Immature natural killer cell (primary cell): ENCODE measurements at places on chromosomes 3 and 15.
A peak's percentile ranks its signal among the peaks of the same experiment; 100 is the strongest.

DNA sequence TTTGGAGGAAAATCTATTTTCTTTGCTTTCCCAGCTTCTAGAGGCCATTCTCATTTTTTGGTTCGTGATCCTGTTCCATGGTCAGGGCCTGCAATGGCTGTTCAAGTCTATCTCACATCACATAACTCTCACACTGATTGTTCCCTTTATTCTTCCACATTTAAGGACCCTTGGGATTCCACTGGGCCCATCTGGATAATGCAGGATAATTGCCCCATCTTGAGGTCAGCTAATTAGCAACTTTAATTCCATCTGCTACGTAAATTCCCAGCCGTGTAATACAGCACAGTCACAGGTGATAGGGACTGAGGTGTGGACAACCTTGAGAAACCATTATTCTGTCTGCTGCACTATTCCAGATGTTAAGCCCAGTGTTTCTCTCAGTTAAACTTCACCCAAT lies 311.6 kb upstream of the CNTN4 start:
- DNase-seq = no peak

DNA sequence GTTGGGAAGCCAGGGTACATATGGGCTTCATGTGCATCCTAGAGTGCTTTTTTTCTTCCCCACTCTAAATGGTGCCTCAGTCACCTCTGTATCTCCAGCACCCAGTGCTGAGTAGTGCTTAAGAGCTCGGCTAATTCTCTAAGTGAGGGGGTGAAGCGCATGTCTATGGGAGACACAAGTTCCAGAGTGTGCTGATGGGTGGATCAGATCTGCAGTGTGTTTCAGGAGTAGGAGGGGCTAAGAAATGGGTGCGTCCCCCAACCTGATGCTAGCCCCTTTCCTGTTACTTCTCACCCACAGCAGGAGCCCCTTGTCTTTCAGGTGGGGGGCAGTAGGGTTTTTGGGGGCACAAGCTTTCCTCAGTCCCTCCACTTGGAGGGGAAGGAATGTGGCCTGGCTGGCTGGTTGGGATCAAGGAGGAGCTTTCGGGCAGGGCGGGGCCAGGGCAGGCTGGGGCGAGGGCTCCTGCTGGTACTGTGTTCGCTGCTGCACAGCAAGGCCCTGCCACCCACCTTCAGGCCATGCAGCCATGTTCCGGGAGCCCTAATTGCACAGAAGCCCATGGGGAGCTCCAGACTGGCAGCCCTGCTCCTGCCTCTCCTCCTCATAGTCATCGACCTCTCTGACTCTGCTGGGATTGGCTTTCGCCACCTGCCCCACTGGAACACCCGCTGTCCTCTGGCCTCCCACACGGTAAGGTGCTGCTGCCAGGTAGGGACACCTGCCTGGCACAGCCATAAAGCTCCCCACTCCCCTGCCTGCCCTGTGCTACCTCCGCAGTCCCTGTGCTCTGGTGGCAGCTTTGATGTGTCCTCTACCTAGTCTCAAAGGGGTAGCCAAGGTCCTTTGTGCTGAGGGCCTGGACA lies at the start of gene IL17RE:
TSS of gene IL17RE (plus strand) at position 477 of the 866 bp plus-strand sequence. CDS start at position 562, 85 bp downstream.
- DNase-seq = no peak

DNA sequence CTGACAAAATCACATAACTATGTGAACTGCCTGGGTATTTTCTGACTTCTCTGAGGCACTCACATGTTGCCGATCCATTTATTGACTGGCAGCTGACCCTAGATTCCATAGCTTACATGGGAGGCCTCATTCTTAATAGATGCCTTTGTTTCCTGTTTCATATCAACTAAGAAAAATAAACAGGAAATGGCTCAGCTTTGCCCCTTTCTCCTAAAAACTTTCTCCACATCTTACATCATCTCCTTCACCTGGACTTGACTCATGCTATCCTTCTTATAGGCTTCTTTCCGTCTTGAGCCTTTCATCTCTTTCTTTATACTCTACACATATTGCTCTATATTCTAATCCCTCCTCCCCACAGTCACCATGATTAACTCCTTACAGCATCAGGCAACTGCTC lies 38.0 kb downstream of the TXNRD3 start:
- DNase-seq = no peak

- DNase-seq = no peak
Measured at GRCh38 chr3:168116279-168116678, 20.6 kb upstream of the GOLIM4 start.

DNA sequence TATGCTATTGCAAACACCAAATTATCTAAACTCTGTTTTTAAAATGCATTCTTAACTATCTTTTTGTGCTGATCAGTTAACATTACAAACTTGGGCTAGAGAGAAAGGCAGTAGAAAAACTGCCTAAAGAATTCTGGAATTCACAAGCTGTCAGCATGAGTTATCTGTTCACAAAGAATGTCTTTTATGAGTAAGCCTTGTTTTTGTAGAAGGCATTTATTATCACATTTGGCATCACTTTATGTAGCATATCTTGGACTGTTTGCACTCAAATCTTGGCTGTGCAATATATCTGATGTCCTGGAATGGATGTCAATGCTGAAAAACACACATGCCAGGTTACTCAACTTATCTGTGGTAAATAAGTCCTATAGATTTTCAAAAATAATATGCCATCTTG lies 15.5 kb upstream of the BCHE start:
- DNase-seq = no peak

GRCh38 chr15:65069779-65070546 lies 2.2 kb upstream of the RASL12 start:
- no peak for DNase-seq

DNA sequence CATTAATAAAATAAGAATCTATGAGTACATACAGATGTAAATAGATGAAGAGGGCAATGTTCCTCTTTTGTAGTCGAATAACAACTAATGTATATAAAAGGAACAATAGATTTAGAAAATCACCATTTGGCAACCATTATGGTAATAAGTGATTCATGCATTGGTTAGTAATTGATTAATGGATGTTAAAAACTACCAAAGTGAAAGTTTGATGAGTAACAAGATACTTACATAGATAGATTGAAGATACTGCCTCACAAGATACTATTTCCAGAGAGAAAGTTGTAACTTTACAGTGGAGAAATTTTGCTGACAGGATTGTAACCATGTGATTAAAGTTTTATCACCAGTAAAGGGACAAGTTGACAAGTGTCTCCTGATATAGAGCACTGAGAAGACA lies 55.0 kb downstream of the TCF12 start:
- no peak for DNase-seq

- DNase-seq = no peak
Measured at GRCh38 chr3:107323723-107324122, 53.5 kb upstream of the CCDC54 start.

DNA sequence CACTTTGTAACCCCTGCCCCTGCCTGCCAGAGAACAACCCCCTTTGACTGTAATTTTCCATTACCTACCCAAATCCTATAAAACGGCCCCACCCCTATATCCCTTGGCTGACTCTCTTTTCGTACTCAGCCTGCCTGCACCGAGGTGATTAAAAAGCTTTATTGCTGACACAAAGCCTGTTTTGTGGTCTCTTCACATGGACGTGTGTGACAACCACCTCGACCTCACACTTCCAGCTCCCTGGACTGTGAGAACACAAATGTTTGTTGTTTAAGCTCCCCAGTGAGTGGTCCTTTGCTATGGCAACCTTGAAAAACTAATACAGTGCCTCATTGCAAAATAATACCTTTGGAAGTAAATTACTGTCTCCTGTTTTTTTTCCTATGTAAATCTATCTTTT lies 299.2 kb upstream of the POU1F1 start:
- no peak for DNase-seq

DNA sequence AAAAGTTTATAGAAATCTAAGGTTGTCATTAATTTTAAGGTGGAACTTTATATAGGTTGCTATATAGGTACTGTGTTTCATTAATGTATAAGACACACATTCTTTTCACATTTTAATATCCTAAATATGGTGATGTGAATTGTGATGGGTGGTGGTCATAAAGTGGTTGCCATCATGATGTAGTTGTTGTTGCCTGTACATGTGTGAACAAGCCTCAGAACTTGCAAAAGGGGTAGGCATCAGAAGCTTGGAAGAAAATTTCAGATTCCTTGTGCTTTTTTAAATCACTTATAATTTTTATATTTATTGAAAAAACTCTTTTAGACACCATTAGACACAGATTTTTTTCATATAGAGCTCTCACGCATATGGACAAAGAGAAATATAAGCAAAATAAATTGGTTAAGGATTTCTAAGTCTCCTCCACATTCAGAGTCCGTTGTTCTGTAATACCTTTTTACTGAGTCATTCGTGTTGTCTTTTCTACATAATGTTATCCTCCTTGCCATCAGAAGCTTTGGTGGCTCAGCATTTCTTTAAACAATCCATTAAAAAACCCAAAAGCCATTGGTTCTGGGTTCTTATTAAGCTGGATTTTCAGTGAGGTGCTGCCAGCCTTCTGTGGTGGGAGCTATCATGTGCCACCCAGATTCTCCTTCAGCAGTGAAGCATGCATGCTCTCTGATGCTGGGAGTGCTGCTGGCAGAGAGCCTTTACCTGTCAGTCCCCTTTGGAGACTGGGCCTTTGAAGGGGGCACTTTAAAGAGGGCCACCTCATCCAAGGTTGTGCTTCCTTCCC lies 140.4 kb upstream of the GALNT15 start:
- no peak for DNase-seq

DNA sequence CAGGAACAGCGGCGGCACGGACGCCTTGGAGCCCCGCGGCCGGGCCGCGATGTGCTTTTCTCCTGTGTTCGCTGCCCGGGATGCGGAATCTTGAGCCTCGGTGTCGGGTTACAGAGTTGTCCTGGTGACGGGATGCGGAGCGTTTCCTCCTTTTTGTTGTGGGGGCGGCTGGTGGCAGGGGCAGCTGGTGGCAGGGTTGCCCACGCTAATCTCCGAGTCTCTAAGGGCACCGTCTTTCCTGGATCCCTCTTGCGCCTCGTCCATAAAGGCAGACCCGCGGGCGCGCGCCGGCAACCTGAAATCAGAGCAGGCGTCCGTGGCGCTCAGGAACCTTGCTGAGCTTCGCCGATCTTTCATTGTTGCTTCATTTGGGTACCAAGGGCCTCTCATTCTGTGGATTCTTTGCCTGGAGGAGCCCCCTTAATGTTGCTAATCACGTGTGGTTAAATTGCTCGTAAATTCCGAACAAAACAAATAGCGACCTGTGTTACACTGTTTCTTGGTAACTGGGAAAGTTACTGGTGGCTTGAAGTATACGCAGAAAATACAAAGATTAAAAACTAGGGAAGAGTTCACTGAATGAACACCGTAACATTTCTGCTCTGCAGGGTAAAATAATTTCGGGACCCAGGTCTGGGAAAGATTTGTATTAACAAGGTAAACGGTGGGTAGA lies 844 bp upstream of the PFN2 start:
- no peak for DNase-seq

- no peak for DNase-seq
Measured at GRCh38 chr3:158722108-158722507, 10.1 kb downstream of the RARRES1 start.

DNA sequence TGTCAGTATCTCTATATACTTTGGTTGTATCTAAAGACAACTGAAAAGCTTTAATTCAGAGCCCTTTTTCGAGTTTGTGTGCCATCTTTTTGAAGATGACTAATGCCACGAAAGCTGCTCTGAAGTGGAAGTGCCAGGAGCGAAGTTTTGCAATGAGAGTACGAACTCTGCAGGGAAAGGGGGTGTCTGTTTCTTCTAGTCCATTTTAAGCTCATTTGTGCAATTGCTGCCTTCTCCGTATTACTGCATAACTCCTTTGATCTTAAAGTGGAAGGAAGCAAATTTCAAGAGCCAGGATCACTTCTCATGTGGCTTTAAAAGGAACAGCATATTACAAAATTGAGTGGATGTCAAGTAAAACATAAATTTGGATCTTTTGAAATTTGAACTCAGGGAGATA lies 245.3 kb downstream of the FEZF2 start:
- no peak for DNase-seq

DNA sequence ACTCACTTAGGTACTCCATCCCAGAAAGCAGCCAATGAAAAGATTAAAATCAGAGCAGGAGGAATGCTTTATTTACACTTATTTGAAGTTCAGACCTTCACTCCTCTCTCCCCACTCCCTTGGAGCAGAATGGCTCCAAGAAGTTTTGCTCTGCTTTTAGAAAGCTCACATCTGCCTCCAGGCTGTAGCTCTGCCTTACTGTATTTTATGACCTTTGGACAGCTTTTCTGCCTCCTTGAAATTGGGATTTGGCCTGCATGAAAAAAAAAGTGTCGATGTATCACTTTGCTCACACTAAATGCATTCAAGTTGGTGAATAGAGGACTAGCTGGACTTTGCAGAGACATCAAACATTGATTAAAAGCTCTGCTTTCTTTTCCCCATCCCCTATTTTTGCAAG lies 95.3 kb downstream of the SLC9A9 start:
- DNase-seq = no peak

- no peak for DNase-seq
Measured at GRCh38 chr3:117304681-117305080, 595.1 kb downstream of the TUSC7 start.

- no peak for DNase-seq
Measured at GRCh38 chr15:82020625-82021394, 25.0 kb downstream of the MEX3B start.

DNA sequence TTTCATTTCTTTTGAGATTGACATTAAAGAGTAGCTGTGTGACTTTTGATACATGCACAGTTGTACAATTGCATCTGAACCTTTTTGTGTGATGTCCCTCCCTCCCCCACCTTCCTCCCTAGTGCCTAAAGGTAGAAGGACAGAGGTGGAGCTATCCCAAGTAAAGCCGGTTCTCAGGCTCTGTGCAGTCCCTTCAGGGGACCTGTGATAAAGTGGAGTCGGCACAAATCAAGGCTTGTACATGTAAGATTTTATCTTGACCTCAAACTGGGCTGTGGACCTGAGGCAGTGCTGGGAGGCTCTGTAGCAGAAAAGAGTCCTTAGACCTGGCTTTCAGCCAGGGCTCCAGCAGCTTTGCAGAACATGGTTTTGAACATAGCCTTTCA lies 55.5 kb upstream of the CMTM7 start:
- DNase-seq = no peak

DNA sequence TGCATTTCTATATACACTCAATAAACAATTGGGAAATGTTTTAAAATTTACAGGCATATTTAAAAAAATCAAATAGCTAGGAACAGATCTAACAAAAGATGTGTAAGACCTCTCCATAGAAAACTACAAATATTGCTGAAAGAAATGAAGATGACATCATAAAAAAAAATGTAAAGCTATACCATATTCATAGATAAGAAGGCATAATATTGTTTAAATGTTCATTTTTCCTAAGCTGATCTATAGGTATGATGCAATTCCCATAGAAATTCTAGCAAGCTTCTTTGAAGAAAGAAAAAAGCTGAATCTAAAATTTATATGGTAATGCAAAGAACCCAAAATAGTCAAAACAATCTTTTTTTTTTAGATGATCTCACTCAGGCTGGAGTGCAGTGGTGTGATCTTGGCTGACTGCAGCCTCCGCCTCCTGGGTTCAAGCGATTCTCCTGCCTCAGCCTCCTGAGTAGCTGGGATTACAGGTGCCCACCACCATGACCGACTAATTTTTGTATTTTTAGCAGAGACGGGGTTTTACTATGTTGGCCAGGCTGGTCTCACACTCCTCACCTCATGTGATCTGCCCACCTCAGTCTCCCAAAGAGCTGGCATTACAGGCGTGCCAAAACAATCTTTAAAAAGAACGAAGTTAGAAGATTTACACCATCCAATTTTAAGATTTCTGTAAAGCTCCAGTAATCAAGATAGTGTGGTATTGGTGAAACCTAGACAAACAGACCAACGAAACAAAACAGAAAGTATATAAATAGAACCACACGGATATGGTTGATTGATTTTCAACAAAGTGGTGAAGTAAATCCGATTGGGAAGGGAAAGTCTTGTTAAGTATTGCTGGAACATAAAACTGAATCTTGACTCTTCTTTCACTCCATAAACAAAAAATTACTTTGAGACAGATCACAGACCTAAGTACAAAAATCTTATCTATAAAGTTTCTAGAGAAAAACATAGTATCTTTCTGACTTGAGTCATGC lies 6.3 kb upstream of the BHLHE40 start:
- DNase-seq = peak; percentile 22
